ENCODE measurements at places on chromosomes 3 and 15. TPM values are rescaled to one million over a fixed set of nuclear protein-coding genes. Genes with fewer than 3 reads are reported as not detected.

DNA sequence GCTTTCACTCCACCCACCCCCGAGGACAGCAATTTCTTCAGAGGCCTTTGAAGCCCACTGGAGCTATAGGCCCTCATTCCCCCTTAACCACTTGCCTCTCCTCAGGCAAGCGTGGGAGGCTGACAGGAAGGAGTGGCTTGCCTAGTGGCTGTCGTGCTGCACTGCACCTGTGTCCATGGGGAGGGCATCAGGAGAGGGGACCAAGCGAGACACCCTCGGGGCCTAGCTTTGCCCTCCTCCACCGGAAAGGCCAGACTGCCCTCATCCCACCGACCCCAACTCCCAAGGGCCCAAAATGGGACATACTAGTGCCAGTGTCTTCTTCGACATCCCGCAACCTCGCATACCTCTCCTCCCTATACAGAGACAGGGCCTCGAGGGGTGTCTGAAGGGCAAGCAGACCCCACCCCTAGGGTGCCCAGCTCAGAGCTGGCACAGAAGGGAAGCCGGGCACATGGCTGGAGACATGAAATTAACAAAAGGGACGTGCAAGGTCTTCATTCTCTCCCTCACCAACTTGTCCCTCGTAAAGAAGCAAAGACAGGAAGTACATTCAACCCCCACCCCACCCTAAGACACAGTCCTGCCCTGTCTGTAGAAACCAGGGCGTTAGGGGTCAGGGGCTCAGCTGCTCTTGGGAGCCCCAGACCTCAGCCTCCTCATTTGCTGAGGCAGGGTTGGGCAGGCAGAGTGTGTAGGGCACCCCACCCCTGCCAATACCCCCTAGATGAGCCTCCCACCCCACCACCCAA is 24.3 kb downstream of the VIPR1 start:
- no peak for DNase-seq

GRCh38 chr15:42890161-42890913 is 30.2 kb downstream of the TTBK2 start:
- peak; percentile 72 for DNase-seq

DNA sequence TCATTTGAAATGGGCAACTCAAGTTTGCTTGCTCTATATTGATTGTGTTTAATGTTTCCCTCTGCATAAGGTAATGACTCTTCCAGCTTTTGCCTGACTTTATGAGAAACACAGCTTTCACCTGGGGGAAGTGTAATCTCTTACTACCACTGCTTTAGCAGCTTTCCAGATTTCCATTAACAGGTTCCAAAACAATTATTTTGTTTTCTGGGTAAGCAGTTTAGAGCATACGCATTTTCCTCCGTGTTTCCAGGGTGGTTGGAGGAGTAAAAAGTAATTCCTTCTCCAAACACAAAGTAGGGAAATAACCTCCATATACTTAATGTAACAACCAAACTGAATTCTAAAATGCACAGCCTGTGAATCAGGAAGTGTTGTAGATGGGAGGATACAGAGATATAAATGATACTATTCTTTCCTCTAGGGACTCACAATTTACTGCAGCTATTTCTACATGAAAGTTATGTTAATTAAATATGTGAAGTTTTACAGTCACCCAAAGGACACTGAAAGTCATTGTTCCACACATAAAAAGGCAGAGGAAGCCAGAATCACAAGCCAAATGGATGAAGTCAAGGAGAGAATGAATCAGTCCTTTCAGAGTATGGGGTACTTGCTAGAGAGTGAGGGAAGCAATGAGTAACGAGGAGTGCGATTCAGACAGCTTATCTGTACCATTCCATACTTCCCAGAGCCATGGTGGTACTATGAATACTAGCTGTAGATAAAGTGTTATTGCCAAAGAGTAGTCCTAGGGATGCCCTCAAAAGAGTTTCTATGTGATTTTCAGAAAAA is 16.6 kb downstream of the ST3GAL6 start:
- DNase-seq, result no peak

MESP1 gene
- total RNA-seq, result 0.17 TPM

DNA sequence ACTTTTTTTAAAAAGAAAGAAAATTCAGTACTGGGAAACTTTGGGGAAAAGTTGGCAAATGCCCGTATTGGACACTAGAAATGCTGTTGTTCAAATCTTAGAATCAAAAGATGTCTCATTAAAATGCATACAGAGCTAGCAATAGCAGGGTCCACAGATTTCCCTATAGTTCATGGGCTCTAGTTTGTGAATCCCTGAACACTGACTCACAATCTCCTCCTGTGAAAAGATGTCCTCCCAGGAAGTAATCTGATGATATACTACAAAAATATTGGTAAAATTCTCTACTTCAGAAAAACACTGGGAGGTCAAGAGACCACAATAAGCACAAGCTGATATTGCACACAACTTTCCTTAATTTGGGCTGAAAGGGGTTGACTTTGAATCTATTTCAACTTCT is 568.4 kb upstream of the ZNF385D start:
- DNase-seq, result no peak

- DNase-seq, result peak; percentile 2
Measured at GRCh38 chr3:162799910-162800309, 1303.3 kb downstream of the OTOL1 start.

- no peak for DNase-seq
Measured at GRCh38 chr3:134883697-134884385, 88.8 kb downstream of the EPHB1 start.

GRCh38 chr3:64398476-64398875 is 173.2 kb upstream of the PRICKLE2 start:
- DNase-seq, result peak; percentile 21

CMC1 gene
- 6.9 TPM for total RNA-seq

DNA sequence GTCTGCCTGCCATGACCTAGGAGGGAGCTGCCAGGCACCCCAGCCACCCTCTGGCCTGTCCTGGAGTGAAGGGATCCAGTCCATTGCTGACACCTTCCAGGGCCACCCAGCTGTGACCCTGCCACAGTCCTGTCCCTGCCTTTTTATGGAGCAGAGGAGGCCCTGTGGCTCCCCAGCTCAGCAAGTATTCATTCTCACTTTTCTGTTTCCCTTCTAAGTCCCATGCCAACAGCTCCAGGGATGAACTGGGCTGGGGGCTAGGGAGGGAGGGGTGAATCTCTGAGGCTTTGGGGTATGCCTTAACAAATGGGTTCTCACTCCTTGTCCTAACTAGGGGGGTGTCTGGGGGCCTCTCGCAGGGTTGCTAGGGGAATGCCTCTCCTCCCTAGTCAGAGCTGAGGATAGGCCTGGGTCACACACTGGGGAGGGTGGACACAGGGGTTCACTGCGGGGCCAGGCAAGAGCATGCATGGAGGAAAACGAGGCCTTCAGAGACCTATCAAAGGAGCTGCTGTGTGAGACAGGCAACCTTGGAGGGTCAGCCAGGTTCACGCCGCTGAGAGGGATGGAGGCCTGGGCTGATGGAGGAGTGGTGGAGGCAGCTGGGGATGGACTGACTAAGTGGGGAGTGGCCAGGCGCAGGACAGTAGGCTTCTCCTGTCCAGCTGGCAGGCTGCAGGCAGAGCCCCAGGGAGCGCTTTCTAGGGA is 31.8 kb downstream of the EPHB3 start:
- DNase-seq, result peak; percentile 21

- DNase-seq, result no peak
Measured at GRCh38 chr3:28856796-28857195, 424.1 kb upstream of the RBMS3 start.

CD200 gene
- total RNA-seq, result not detected

DNA sequence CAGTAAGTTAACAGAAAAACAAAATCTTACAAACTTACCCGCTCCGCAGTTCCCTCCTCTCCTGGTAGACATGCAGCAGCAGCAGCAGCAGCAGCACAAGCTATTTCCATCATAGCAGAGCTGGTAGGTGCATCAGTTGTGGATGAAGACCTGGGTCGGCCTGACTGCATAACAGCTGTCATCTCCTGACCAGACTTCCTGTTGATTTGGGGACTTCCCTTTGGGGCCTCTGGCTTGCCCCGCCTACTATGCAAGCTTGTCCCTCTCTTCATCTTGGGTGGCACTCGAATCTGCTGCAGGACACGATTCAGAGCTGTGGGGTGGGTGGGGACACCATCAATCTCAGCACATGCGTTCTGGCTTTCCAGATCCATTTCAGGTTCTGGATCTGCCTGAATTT is 65.7 kb downstream of the TMCC1 start:
- no peak for DNase-seq

DNA sequence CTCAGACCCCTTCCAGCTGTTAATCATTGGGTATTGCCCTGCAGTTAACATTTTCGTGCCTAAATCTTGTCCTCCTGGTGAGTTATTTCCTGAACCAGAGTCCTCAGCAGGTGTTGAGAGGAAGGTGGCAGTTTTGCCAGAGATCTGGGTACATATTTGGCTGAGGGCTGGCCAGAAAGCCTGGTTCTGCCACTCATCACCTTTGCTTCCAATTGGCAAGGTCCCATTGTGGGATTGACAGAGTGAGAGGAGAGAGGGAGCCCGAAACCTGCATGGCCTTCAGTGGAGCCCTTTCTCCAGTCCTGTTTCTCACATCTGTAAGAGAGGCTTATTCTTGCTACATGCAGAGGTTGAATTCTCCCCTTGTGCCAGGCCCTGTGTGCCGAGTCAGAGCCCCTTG is 8.9 kb upstream of the TKT start:
- DNase-seq, result no peak

INKA1 gene
- 4.7 TPM for total RNA-seq

ERICH6 gene
- total RNA-seq, result 0.38 TPM

COPB2 gene
- 152 TPM for total RNA-seq

DNA sequence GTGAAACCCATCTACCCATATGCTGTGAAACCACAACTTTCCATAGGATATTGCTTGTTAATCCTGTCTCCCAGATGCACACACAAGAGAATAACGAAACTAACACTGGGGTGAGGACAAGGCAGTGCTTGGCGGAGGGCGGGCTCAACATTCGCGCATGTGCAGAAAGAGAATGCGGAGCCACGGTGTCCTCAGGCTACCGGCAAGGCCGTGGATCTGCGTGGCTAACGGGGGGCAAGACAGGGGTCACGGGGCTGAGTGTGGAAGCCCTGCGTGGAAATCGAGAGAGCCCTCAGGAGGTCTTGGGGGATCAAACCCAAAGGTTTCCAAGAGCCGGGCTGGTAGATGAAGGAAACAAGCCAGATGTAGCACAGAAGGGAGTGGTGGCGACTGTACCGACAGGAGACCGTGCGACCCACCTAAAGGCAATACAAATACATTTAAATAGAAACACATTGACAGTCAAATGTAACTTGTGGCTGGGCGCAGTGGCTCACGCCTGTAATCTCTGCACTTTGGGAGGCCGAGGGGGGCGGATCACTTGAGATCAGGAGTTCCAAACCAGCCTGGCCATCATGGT is 48.5 kb upstream of the TRA2B start:
- DNase-seq, result no peak

ALDH1A2 gene
- total RNA-seq, result 0.46 TPM

MAP6D1 gene
- 4.6 TPM for total RNA-seq

SCG5 gene
- total RNA-seq, result 1.2 TPM

- DNase-seq, result no peak
Measured at GRCh38 chr15:87901926-87902690, 354.4 kb downstream of the NTRK3 start.

DNA sequence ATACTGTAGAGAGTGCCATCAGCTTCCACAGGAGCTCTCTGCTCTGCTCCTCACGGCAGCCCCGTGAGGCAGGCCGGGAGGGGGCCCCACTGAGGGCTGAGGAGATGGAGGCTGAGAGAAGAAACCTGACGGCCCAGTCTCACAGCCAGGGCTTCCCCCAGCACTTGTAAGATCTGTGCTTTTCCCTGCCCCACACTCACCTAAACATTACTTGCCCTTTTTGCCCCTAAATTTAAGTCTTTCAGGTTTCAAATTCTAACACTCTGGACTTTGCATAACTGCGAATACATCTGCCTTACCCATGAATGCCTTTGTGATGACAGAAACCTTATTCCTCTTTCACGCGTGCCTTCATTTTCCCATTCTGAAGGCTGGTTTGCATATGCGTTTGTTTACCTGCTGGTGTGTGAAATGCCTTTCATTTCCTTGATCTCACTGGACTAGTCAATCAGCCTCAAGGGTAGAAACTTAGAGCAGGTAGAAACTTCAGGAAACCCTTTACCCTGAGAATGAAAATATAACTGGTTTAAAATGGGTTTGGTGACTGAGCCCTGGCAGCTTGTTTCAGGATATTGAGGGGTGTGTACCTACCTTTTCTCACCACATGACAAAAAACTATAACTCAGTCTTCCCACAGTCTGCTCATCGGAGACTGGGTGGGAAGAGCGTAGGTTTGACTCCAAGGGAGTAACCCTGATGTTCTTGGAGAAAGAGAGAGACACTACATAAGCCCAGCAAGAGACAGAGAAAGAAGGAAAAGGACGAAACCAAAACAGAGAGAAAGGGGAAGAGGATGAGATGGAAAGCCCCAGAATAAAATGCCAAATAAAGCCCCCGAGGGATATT is 20.1 kb downstream of the SLC12A8 start:
- DNase-seq, result no peak

IL17RD gene
- total RNA-seq, result 0.92 TPM

DAZL gene
- total RNA-seq, result not detected

- DNase-seq, result peak; percentile 100
Measured at GRCh38 chr3:141367038-141367730, 1.1 kb upstream of the ZBTB38 start.

DNA sequence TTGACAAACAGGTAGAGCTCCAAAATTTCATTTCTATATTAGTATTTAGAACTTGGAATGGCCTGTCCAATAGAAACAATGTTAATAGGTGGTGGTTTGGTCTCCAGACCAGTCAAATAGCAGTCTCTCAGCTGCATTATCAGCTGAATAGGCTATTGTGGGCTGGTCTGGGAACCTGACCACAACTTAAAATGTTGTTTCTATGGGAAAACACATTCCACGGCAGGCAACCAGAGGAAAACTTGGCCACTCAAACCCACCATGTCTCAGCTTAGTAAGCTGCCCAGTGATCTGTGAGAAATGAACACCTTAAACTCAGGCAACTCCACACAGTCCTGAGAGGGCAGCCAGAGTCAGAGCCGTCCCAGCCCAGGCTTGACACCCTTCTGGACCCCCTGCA is 20.4 kb downstream of the FBN1 start:
- DNase-seq, result no peak

GRCh38 chr15:58115692-58116091 is 22.5 kb upstream of the AQP9 start:
- peak; percentile 8 for DNase-seq

DNA sequence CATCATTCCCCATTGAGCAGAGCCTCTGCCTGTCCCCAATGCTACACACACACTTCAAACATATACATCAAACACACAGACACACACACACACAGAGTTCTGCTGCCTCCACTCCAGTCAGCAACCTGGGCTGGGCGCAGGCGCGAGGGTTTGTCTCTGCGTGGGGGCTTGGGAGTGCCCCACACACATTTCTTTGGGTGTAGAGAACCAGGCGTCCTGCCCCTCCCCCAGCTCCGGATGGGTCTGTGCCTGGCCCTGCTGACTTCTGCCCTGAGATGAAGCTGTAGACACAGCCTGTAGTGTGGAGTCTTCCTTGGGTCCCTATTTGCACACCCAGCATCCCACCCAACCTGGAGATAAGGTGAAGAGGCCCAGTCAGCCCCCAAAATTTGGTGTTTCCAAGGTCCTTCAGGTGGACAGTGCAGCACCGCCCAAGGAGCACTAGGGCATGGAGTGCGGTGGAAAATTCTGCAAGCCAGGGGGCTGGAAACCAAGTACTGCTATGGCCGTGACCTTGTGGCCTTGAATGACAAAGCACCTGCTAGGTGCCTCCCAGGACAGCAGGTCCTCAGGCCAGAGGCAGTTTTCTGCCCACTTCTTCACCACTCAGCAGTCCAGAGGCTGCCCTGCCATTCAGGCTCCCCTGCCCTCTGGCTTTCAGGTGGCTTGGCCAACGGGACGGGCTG is 26.8 kb downstream of the FBXW12 start:
- no peak for DNase-seq

TMC3 gene
- not detected for total RNA-seq
